Activated naive CD4-positive, alpha-beta T cell treated with anti-CD3 and anti-CD28 coated beads, Interleukin-2, amount 50 U/mL, for 16 hours (primary cell): ENCODE measurements at places on chromosomes 6 and 20.

DNA sequence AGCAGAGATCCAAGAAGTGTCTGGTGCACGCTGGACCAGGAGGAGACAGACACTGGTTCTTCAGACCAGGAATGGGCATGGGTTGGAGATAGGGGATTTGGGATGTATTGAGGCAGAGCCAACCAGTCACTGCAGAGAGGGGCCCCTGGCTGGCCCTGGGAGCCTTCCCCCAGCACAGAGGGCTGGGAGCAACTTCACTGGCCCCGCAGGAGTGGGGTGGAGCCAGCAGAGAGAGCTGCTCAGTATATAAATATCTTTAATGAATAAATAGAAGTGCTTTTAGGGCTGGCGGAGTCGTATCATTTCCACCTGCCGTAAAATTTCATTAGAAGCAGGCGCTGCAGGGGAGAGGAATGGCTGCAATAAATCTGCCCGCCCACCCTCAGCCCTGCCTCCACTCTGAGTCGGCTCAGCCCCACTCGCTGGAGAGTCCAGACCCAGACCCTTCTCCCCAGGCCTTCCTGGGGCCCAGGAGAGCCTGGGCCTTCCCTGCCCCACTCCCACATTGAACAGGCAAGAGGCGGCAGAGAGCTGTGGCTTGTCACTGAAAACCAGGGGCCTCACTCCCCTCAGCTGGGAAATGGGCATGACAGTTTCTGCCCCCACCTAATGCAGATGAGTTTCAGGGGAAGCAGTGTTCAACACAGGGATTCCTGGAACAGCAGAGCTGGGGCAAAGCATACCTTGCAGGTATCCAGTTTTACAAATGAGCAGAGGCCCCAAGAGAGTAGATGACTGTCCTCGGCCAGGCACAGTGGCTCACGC, 23.9 kb upstream of the VSTM2L start:
- DNase-seq = no peak

GRCh38 chr6:7730001-7730783, 4.3 kb downstream of the BMP6 start:
- DNase-seq = no peak

DNA sequence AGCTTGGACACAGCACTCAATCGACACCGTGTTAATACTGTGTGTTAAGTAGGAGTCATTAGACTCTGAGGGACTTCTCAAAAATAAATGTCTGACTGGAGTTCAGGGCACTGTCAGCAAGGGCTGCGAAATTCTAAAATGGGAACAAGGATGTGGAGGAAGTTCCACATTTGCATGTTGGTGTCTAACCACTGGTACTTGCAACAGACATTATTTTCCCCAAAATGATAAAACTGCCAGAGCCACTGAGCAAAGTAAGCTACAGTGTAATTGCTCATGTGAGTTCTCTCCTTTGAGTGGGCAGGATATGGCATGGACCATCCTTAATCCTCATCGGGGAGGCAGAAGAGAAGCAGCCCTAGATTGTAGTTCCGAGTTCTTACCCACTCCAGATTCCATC, 215.9 kb downstream of the SLC24A3 start:
- no peak for DNase-seq

DNA sequence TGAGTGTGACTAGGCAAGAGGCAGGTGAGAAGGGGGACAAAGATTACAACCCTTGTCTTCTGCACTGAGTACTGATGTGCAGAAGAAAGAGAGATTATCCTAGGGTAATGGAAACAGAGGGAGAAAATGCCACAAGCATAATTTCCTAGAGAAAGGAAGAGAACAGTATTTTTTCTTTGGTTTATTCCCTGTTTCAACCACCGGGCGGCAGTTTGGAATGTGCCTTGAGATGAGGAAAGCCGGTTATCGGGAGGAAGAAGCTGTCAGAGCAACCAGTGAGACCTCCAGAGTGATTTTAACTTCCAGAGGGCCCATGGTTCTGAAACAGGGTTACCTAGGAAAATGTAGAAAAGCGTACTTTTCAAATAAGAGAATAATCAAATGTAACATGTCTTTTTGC, 121.4 kb downstream of the REV3L start:
- DNase-seq = no peak

GRCh38 chr6:81896525-81897503, 144.3 kb upstream of the TENT5A start:
- DNase-seq = no peak

DNA sequence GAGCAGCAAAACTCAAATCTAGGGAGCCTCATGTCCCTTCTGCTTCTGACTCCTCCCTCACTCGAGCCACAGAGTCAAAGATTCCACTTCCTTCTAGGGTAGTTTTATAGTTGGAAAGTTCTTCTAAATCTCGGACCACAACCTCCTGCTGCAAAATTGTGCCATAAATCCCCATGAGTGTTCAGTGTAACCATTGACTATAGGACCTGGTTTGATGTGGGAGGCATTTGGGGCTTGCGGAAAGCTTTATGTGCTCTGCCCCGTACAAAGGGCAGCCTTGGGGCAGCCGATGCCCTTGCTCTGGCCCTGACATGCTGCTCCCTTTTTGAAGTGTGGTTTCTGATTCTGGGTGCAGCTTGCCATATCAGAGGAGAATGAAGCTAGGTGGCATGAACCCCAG, 43.6 kb upstream of the IER3 start:
- no peak for DNase-seq

GRCh38 chr6:41488433-41489119, 57.6 kb upstream of the FOXP4 start:
- no peak for DNase-seq

DNA sequence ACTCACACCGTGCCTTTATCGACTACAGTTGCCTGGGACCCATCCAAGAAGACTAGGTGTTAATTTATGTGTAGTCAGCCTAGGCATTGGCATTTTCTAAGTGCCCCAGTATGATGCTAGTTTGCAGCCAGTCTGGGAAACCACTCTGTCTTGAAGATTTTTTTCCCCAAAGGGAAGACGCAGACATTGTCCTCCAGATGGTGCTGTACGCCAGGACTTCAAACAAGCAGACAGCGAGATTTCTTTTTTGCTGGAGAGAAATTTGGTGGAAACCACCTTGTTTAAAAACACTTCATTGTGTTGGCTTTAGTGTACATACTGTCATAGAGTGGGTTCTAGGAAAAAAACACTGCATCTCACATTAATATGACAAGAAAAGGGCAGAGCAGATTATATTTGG, 30.0 kb downstream of the ALDH5A1 start:
- DNase-seq = no peak

- no peak for DNase-seq
Observed at GRCh38 chr20:62448038-62448437, 20.7 kb upstream of the RBBP8NL start.

- no peak for DNase-seq
Observed at GRCh38 chr20:5932796-5933195, 17.5 kb downstream of the TRMT6 start.

DNA sequence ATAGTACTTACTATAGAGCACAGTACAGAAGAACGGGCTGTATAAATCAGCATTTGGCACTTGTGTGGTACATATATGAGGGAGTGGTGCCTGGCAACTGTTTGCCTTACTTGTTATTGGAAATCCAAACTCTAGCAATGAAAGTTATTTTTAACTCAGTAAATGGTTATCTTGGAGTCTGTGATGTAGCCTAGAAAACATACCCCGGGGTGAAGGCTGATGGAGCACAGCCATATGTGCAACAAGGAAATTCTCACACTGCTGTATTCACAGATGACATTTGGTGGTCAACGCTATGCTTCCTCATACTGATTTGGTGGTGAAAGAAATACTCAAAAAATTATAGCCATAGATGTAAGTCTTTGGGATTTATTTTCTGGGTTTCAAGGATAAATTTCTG, 807.5 kb upstream of the FLRT3 start:
- no peak for DNase-seq
